Ureter (tissue), 1 donor: ENCODE measurements at places on chromosomes 11 and 22. TPM values are rescaled to one million over a fixed set of nuclear protein-coding genes. Genes with fewer than 3 reads are reported as not detected.

DNA sequence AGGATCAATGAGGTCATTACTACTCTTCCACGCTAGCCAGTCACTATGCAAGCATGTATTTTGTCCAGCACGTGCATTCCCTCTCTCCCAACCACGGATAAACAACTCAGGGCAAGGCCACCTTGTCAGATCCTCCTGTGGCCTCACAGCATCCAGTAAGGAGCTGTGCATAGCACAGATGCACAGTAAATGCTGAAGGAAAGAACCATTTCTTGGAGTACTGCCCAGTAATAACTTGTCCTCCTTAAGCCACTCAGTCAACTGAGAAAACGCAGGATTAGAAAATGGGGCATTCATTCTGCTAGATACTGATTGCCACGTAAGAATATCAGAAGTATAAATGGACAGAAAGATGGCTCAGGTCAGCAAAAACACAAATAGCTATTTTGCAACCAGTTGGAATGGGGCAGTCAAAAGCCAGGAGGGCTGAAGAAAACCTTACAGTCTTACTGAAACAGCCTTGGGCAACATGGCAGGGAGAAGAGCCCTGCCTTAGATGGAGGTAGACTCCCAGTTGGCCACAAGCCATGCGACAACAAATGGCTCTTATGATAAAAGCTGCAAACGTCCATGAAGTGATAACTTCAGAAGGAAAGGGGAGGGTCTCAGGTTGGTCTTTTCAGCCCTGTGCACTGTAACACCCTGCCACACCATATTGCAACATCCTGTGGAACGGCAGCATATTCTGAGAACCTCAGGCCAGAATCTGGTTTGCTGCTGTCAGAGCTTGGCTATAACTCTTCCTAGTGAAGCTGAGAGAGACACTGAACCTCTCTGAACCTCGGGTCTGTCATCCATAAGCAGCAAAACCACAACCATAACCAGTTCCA is 23.0 kb downstream of the PC start:
- no peak for DNase-seq

DNA sequence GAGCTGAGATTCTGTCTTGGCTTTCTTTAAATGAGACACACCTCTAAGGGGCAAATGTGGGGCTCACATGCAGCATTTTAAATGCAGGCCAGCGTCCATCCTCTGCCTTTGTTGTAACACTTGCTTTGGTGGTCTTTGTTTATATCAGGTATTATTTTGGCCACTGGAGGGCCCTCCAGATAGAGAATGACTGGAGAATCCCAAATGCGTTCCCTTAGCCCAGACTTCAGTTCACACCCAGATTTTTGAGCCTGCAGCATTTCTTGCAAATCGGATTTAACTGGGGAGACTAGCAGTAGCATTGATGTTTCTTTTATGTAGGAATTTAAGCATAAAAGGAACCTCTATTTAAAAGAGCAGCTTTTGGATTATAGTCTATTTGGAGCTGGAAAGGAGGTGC is 200.2 kb upstream of the SORL1-AS1 start:
- DNase-seq, result no peak

DNA sequence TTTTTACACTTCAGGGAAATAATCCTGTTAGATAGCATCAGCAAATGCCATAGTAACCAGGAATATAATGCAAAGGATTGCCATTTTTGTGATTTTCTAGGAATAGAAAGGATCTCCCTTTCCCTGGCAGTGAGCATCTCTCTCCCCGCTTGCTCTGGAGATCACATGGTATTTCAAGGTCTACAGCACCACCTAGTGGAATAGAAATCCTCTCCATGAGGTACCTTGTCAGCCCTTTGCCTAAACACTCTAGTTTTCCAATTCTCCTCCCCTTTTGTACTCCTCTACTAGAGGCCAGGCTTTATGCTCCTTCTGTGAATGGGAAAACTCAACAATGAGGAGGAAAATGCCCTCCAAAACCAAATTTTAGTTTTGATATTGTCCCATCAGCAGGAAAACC is 78.4 kb downstream of the XRRA1 start:
- DNase-seq, result no peak

DNA sequence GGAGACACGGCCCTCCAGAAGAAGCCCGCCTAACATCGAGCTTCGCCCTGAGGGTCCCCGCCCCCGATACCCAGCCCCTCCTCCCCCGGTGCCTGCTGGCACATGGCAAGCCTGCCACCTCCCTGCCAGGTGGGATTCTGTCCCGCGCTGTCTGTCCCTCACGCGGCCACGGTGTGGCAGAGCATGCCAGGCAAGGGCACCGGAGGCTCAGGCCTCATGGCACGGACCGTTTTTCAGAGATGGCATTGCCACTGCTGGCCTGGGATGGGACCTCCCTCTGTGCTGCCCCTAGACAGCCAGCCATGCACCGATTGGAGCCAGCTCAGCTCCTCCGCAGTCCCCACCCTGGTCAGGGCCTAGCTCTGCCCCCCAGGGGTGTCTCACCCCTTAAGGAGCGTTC is 19.4 kb downstream of the MRPL23 start:
- no peak for DNase-seq

DNA sequence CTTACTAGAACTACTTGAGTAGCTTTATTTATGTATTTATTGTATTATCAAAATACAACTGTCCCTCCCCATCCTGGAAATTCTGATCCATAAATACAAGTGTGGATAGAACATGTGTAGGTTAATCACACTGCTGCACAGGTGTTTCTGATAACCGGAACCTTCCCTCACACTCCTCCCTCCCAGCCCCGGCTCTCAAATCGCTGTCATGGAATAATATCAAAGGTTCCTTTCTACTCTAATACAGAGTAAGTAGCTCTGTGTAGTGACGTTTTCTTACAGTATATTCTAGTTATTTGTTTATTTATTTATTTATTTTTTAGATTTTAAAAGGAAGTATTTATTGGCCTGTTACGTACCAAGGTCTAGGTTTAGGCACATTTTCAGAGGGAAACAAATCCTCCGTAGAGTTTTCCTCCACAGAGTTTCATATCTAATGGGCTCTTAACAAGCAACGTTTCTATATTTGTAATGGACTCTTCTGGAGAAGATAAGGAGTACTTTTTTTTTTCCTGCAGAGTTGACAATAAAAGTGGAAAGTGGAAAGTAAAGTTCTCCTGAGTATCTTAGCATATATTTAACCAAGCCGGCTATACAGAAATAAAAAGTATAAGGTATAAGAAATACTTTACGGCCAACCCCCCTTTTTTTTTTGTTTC is 129.0 kb upstream of the CARD18 start:
- no peak for DNase-seq

- DNase-seq, result no peak
Measured at GRCh38 chr11:80424012-80424695, 983.3 kb upstream of the TENM4 start.

GRCh38 chr11:122159173-122159721 is 43.2 kb upstream of the BLID start:
- DNase-seq, result no peak

NFAM1 gene
- 1.3 TPM for total RNA-seq

DNA sequence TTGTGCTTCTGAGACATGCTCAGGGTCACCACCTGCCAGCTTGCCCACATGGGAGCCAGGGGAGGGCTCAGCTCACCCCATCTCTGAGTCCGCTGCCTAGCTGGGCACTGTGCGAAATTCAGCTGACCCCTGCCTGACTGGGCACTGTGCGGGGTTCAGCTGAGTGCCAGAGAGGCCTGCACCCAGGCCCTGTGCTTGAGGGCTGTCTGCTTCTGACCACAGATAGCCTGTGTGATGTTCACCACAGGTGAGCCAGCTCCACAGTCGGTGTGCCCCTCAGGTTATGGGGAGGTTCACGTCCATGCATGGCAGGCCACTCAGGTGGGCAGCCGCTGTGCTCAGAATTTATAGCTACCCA is 84.5 kb upstream of the SUSD2 start:
- no peak for DNase-seq

DNA sequence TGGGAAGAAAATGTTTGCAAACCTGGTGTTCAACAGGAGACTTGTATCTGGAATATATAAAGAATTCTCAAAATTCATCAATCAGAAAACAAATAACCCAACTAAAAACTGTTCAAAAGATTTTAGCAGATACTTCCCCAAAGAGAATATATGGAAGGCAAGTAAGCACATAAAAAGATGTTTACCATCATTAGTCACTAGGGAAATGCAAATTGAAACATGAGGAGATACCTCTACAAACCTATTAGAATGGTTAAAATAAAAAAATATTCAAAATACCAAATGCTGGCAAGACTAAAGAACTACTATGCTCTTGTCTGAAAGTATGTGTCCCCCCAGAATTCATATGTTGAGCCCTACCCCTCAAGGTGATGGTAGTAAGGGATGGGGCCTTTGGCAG is 8.6 kb downstream of the EXPH5 start:
- no peak for DNase-seq

POTEH gene
- not detected for total RNA-seq
